ENCODE measurements at places on chromosomes 1 and 21.

DNA sequence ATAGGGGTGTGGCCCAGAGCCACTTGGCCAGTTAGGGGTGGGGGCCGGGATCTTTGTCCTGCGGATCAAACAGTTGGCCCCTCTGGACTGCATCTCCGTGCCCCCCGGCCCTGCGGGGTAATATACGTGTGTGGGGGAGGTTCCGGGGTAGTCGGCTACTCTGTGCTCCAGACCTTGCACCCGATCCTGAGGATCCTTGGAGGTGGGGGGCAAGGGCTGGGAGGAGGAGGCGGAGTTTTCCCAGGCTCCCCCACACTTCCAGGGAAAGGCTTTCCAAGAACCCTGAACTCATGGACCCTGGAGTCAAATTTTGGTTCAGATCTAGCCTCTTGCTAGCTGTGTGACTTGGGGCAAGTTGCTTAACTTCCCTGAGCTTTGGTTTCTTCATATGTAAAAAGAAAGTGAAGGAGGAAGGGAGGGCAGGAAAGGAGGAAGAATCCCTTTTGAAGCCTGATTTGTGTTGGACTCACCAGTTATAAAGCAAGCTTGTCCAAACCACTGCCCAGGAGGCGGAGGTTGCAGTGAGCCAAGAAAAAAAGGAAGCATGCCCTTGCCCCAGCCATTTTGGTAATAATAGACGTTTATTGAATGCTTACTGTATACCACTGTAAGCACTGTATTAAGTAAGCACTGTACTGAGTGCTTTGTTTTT is 686 bp downstream of the MIIP start:
- no peak for DNase-seq

- no peak for DNase-seq
Observed at GRCh38 chr1:162397039-162397448, 14.9 kb downstream of the SH2D1B start.

DNA sequence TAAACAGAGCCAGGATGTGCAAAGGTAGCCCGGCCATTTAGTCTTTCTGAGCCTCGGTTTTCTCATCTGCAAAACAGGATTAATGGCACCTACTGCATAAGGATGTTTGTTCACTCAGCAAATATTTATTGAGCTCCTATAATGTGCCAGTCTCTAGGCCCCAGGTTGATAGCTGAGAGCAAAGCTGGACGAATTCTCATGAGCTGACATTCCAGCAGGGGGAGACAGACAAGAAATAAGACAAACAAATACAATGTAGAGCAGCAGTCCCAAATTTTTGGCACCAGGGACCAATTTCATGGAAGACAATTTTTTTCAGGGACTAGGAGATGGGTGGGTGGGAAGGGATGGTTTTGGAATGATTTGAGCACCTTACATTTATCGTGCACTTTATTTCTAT is 74.3 kb upstream of the PAX7 start:
- DNase-seq = no peak

DNA sequence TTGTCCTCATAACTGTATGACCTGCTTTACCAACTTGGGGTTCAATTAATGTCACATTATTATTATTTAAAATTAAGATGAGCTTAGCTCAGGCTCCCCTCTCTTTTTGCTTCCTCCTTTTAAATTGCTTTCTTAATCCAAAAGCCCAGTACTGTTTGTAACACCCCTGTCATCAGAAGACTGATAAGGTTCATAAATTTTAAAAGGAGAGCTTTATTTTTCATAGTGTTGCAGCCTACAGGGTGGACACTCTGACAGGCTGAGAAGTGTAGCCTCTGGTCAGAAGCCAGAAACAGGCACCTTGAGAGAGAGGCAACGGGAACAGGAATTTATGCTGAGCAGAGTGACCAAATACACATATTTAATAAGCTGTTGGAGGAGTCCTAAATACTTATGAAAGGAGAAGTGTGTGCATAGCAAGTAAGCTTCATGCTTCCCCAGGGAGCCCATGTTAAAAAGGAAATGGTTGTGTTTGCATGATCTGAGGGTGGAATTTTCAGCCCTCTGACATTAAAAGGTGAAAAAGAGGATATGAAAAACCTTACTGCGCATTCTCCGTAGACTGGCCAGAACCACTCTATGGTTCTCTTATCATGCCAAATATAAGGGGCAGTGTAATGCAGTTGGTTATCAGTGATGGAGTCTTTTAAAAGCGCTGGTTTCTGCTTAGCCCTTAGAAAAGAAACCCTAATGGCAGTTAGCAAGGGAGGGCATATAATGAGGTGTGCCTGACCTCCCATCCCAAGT is 30.5 kb upstream of the FGGY start:
- DNase-seq = no peak

DNA sequence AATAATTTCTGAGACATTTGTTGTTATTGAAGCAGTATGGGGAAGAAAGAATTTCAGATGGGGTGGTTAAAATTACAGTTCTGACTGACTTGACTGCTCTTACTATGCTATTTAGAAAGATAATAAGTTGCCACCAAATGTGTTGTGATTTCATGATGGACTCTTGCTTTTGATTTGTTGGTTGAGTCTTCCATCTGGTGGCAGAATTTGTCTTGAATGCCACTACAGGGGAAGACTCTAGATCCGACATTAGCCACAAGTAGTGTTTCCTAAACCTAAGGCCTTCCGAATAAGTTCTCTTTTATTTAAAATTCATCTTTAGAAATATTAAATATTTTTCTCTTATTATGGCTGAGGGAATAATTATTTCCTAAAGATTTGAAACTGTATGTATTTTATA is 190.9 kb upstream of the ADGRL4 start:
- DNase-seq = no peak

DNA sequence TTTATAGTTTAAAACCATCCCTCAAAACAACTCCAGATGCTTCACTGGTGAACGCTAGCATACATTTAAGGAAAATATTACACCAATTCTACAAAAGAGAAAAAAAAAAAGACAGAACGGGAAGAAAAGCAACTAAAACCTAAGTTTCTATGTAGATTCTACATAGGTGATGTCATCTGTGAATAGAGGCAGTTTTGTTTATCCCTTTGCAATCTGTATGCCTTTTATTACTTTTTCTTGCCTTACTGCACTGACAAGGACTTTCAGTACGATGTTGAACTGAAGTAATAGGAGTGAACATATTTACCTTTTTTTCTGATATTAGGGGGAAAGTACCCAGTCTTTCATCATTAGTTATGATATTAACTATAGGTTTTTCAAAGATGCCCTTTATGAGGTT is 101.7 kb upstream of the HAO2 start:
- no peak for DNase-seq
